H1 (cell line): ENCODE measurements at places on chromosomes 7 and 10. TPM values are rescaled to one million over a fixed set of nuclear protein-coding genes. Genes with fewer than 3 reads are reported as not detected.

The INA gene
- 17.4 and 18.1 TPM in 2 replicates for total RNA-seq

The PPP1R17 gene
- total RNA-seq, result 2.5 and 3.8 TPM in 2 replicates

DNA sequence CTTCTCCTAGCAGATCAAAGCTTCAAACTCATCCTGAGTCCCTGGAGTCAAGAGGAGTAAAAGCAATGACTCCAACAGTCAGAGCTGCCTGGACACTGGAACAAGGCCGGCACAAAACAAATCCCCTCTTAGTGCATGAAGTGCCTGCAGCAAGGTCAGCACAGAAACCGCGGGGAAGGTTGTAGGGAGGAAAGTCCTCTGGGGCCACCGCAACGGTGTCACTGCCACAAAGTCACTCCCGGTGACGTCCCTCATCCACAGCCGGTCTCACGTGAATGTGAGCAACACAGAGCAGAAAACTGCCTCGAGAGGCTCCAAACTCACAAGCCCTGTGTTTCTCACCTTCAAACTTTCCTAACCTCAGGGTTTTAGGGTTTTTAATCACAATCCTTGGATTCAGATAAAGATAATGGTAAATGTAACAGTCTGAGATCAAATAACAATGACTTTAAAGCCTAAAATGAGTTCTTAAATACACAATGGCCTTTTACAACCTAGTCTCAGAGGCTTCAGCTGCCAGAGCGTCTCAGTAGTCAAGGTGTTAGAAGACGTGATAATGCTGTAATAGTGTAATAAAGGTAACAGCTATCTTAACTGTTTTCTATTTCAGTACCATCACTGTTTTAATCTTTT is 274.3 kb downstream of the ZMYND11 start:
- H3K27me3 ChIP-seq, result no peaks in the 10 kb centered on the region
- DNase-seq, result no peak
- no peaks in the 10 kb centered on the region for H3K4me1 ChIP-seq

DNA sequence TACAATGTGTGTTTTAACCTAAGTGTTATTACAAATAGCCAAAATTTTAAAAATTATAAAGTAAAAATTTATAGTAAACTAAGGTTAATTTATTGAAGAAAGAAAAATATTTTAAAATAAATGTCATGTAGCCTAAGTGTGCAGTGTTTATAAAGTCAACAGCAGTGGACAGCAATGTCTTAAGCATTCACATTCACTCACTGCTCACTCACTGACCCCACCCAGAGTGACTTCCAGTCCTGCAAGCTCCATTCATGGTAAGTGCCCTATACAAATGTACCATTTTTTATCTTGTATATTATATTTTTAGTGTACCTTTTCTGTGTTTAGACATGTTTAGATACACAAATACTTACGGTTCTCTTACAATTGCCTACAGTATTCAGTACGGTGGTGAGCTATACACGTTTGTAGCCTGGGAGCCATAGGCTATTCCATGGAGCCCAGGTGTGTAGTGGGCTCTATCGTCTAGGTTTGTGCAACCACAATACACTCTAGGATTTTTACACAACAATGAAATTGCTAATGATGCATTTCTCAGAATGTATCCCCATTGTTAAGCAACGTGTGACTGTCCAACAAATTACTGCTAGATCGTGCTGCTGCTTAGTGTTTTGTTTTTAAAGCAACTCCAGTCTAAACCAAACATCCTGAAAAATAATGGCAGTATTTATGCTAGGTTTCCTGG is 108.9 kb upstream of the NAMPT start:
- H3K36me3 ChIP-seq, result no peaks in the 10 kb centered on the region
- H3K27ac ChIP-seq, result no peak overlapping the region
- DNase-seq, result no peak
- no peaks in the 10 kb centered on the region for H3K4me1 ChIP-seq

- no peaks in the 10 kb centered on the region for H3K4me1 ChIP-seq
- no peak overlapping the region for H3K4me3 ChIP-seq
- no peaks in the 10 kb centered on the region for H3K36me3 ChIP-seq
- no peak overlapping the region for H3K27ac ChIP-seq
- H3K27me3 ChIP-seq, result no peaks in the 10 kb centered on the region
- no peak for DNase-seq
These were observed 51.6 kb upstream of the SRRM3 start for GRCh38 chr7:76149847-76150691.

The CYP2W1 gene
- total RNA-seq, result not detected in 2 replicates

GRCh38 chr7:155483868-155484325 is 26.0 kb downstream of the EN2 start:
- no peaks in the 10 kb centered on the region for H3K36me3 ChIP-seq
- DNase-seq, result no peak
- no peak overlapping the region for H3K4me3 ChIP-seq
- H3K27me3 ChIP-seq, result peaks cover 37% of the 10 kb centered on the region
- H3K4me1 ChIP-seq, result peaks cover 3% of the 10 kb centered on the region

The NEUROG3 gene
- total RNA-seq, result 0.31 TPM in 1 of 2 replicates, not detected in the other

GRCh38 chr7:123528265-123528664 is 6.1 kb downstream of the IQUB start:
- no peak for DNase-seq

- H3K4me3 ChIP-seq, result no peak overlapping the region
- no peaks in the 10 kb centered on the region for H3K4me1 ChIP-seq
- no peak for DNase-seq
- no peaks in the 10 kb centered on the region for H3K27me3 ChIP-seq
- H3K36me3 ChIP-seq, result no peaks in the 10 kb centered on the region
- no peak overlapping the region for H3K27ac ChIP-seq
These were observed 290.7 kb upstream of the TMEM229A start for GRCh38 chr7:124323597-124323996.

DNA sequence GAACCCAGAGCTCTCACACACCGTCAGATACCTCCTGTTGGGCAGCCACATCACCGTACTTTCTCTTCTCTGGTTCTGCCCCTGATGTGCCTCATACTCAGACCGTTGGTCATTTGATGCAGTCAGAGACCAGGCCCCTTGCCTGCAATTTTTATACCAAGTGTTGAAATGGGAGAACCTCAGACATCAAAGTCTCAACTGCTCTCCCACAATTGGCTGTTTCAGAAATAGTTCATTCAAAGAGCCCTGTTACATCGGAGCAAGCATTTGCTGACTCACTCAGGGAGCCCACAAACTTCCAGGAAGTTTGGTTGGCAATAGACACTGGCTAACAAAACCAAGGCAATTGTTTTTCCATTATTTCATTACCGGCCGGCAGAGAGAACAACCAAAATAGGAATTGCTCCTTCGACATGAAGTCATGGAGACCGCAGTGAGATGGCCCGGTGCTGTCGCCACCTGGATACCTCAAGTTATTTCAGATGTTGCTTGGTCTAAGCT is 33.5 kb upstream of the ADAM12 start:
- no peaks in the 10 kb centered on the region for H3K4me1 ChIP-seq
- H3K36me3 ChIP-seq, result no peaks in the 10 kb centered on the region
- no peak for DNase-seq
- H3K4me3 ChIP-seq, result no peak overlapping the region

DNA sequence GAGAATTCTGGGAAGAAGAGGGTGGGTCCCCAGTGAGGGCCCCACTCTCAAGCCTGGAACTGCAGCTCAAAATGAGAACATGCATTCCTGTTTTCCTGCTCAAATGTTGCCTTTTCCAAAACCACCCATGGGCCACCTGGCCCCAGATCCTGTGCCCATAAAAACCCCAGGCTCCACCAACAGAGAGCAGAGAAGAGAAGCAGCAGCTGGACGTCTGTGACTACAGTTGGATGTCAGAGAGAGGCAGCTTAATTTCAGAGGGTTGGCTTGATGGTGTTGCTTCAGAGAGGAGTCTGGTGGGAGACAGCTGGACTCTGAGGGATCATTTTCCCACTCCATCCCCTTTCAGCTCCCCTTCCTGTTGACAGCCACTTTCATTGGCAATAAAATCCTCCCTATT is 256.4 kb downstream of the FZD1 start:
- H3K4me3 ChIP-seq, result no peak overlapping the region
- H3K27ac ChIP-seq, result no peak overlapping the region
- no peaks in the 10 kb centered on the region for H3K4me1 ChIP-seq

DNA sequence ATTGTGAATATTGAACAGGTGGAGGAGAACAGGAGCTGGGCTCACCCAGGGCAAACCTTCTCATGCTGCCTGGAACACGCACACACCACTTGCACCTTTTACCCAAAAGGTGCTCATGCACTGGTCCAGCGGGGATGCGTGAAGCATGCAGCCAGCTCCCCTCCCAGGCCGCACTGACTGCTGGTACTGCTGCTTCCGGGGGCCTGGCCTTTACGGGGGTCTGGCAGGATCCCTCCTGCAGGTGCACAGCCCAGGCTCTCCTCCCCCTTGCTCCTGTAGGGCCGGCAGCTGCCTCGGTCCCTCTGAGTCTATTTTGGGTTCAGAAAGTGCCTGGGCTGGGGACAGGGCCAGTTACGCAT is 221.7 kb downstream of the DNAJB6 start:
- DNase-seq, result no peak
- H3K27ac ChIP-seq, result no peak overlapping the region
- H3K27me3 ChIP-seq, result no peaks in the 10 kb centered on the region
- no peaks in the 10 kb centered on the region for H3K36me3 ChIP-seq
- no peak overlapping the region for H3K4me3 ChIP-seq

DNA sequence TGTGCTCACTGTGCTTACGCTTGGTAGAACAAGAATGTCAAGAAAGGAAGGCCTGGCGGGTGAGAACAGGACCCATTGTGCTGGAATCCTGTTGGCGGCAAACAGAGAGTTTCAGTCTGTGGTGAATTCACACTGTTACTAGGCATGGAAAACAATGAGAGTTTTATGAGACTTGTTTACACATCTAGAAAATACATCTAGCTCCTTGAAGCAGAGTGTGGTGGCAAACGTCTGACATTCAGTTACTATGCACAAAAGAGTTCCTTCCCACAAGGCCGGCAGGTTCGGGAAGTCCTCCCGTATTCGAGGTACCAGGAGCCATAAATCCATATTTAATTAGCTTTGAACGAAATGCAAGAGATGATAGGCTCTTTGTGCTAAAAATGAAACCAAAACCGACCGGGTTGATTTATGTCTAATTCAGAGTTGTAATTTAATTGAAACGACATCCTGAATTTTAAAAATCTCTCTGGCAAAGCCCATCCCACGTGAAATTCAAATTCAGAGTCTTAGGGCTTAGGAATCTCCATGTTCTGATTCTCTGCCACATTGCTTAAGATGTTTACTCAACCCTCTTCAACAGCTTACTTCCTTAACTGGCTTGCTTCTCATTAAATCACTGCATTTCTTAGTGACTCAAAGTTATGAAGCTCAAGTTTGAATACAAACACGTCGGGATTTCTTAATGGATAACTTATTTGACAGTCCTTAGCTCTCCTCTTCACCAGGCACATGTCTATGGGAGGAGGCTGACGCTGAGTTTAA is 299.9 kb upstream of the PITRM1 start:
- H3K27me3 ChIP-seq, result no peaks in the 10 kb centered on the region
- H3K36me3 ChIP-seq, result no peaks in the 10 kb centered on the region
- H3K4me1 ChIP-seq, result peaks cover 2% of the 10 kb centered on the region
- H3K4me3 ChIP-seq, result no peak overlapping the region
